ENCODE measurements at places on chromosomes 6 and 20.
A peak's percentile ranks its signal among the peaks of the same experiment; 100 is the strongest.

DNA sequence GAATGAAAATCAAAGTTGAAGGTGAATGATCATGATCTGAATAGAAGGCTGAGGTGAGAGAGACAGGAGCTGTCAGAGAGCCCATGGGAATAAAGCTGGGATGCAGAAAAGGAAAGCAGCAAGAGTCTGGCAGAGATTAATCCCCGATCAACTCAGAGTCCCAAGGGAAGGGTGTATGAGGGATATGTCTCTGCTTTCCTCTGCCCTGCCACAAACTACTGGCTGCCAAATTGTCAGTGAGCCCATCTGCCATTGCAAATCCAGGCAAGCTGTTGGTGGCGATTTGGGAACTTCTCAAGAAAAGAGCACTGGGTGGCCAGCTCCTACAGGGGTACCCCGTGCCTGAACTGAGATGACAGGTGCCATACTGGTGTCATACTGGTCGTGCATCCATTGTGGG lies 705.5 kb upstream of the MAN1A1 start:
- DNase-seq: no peak

DNA sequence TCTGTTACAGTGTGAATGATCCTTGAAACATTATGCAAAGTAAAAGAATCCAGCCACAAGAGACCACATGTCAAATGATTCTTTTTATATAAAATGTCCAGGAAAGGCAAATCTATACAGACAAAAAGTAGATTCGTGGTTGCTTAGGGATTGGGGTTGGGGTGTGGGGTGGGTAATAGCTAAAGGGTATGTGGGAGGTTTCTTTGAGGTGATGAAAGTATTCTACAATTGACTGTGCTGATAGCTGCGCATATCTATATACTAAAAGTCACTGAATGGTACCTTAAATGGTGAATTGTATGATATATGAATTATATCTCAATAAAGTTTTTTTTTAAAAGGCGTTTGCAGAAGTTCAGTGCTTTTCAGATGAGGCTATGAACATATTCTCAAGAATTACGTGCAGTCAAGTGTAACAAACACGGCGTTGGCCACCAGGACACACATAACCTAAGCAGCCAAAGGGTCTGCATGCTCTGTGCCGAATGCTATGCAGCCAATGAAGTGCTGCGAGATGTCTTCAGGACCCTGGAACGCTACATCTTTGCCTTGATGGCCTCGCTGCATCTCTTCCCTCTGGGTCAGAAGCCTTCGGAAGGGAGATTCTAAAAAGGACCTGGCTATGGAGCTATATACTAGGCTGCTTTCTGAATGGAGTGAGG lies 96.9 kb downstream of the SCML4 start:
- no peak for DNase-seq

DNA sequence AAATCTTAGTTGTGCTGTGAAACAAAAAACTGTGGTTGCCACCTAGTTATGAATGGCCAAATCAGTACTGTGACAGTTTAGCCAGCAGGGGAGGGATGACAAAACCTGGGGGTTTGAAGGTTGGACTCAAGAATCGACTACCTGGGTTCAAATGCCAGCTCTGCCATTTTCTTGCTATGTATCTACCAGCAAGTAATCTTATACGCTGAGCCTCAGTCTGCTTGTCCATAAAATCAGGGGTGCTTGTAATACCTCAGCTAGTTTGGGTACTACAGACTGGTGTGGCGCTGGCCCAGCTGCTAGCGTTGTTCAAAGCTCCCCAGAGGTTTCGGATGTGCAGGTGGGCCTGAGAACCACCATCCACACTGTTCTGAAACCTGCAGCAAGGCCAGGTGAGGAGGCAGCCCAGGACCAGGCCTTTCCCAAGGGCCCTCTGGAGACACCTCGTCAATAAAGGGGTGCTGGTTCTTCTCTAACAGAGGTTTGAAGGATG lies 40.4 kb downstream of the TRAM2 start:
- no peak for DNase-seq

GRCh38 chr6:19805129-19805481 lies 32.1 kb upstream of the ID4 start:
- no peak for DNase-seq

- no peak for DNase-seq
Measured at GRCh38 chr6:69331886-69332285, 464.9 kb downstream of the LMBRD1 start.

DNA sequence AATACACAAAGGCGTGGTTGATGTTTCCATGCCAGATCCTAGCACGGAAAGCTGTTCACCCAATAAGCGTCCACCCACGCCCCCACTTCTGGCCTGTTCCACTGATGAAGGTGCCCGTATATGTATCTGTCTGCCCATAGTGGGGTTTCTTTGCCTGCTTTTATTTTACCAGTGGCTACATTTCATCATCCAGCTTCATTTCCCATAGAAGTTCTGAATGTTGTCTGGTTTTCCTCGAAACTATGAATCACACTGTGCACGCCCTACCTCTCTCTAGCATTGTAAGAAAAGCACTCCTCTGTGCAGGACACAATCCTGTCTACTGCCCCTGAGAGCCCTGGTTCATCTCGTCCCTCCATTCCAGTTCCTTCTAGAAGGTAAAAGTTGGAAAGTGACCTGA lies 8.8 kb upstream of the CD93 start:
- no peak for DNase-seq

DNA sequence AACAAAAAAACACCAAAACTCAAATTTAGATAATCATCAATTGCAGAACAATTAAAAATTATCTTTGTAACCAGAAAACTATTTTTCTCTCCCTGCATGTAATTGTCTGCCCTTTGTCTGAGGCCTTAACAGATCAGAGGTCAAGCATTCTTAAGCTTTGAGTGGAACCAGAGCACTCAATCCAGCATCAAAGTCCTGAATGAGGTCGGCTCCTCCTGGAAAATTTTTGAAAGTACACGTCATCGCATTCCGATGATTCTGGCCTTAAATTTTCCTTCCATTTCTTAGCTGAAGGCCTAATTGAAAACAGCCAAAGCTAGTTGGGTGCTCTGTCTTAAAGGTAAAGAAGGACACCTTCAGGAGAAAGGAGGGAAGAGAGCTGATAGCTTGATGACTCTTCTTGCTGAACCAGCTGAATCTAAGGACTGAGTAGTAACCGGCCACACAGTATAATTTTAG lies 510.2 kb upstream of the SULF2 start:
- no peak for DNase-seq

- no peak for DNase-seq
Measured at GRCh38 chr20:40955326-40955725, 73.3 kb upstream of the TOP1 start.

DNA sequence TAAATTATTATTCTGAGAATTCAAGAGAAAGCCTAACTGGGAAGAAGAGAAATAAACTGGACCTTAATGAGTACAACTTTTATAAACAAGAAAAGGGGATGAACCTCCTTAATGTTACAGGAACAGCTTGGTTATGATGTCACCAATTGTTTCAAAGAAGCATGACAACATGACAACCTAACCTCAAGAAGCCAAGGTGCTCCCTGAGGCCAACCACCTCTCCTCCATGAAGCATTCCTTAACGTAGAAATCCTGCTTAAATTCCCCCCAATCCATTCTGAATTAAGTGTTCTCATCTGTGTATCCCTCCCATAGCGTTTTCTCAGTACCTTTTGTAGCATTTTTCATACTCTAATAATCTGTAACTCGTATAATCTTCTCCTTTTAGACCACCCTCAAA lies 1.7 kb downstream of the HBS1L start:
- DNase-seq: no peak

DNA sequence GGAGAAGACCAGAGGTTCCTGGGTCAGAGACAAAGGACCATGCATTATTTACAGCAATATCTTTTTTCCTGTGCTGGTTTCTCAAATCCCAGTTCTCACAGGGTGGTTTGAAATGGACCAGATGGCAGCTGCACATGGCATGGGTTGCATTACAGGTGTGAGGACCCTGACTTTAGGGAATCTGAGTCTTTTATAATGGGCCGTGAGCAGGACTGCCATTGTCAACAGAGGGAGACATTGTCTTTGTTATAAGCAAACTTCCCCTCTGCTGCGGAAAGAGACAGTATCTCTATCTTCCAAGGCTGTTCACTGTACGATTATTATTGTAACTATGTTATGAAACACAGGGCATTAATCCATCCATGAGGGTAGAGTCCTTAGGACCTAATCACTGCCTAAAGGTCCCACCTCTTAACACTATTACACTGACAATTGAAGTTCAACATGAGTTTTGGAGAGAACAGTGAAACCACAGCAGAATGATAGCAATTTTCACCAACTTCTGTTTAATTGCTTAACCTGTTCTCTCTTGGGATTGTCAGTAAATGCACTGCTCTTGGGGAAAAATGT lies 156.1 kb upstream of the AGPAT4 start:
- no peak for DNase-seq

DNA sequence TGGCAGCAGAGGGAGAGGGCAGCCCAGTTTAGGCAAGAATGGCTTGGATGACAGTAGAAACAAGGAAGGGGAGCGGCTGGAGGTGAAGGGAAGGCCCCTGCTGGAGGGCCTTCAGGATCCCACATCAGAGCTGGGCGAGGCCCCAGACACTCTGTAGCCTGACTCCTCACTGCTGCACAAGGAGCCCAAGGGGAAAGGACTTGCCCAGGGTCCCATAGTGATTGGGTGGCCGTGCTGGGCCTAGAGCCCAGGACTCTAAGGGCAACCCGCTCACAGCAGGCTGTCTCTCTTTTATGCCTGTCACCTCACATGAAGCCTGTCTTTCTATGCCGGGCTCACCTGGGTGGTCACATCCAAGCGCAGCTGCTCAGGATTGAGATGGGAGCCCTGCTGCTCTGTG lies 9.3 kb downstream of the AARS2 start:
- DNase-seq: no peak

DNA sequence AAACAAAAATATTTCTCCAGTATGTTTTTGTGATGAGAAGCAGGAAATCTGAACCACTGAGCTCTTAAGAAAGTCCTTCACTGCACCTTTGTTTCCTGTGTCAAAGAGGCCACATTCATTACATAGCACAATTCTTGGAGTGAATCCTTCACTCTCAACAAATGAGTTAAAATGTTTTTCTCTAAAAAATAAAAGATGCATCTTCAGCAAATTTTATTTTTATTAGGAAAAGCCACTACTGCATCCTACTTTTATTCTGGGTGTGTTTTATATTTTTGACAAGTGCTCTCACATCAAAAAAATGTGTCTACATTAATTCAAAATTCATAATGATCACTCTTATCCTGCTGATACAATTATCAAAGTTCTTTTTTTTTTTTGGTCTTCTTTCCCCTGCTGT lies 76.3 kb downstream of the PLCB4 start:
- no peak for DNase-seq

DNA sequence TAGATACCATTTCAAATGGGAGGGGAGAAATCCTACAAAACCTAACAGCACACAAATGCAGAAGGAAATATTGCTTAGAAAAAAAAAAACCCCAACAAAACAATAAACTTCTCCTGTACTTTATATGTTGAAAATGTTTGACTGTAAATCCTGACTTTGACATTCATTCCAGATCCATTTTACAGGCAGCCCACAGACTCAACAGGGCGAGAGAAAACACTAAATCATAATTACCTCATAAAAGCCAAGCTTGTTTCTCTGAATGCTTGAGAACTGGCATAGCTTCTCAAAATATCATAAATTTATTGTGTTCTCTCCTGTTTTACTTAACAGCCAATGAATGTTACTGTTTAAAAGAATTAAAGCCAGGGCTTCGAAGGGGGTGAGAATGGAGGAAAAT lies 273.2 kb downstream of the CD83 start:
- no peak for DNase-seq

- DNase-seq: no peak
Measured at GRCh38 chr20:16485401-16485800, 87.8 kb downstream of the KIF16B start.

DNA sequence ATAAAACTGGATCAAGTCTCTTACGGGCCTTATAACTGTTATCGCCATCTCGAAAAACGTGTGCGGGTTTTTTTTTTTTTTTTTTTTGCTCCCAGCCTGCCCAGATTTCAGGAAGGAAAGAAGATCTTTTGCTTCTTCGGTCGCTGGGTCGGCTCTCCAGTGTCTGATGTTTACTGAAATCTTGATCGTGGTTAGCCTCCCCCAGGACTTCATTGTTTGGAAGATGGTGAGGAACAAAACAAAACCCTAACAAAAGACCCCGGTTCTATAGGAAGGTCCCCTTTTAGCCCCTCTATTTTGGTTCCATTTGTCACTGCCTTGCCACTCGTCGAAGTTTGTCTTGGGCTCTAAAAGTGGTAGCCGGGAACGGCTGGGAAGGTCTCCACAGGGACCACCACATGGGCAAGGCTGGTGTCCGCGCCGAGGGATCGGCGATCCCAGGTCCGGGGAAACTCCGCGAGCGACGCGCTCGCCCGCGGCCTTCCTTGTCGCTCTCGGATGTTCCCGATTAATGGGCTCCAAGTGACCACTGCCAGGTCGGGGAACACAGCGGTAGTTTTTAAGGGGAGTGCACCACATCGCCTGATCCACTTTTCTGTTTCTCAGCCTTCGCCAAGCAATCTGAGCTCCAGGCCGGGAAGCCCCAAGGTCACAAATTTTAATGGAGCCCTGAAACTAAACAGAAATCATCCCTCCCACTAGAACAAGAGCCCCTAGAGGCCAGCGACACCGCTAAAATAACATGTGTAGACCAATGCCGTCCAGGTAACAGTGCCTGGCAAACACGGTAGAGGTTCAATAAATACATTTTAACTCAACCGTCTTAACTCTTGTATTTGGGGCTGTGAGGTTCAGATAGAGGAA lies 27.0 kb downstream of the TRIM27 start:
- DNase-seq: peak; percentile 61

GRCh38 chr6:2744209-2744771 lies 6.4 kb downstream of the MYLK4 start:
- no peak for DNase-seq

DNA sequence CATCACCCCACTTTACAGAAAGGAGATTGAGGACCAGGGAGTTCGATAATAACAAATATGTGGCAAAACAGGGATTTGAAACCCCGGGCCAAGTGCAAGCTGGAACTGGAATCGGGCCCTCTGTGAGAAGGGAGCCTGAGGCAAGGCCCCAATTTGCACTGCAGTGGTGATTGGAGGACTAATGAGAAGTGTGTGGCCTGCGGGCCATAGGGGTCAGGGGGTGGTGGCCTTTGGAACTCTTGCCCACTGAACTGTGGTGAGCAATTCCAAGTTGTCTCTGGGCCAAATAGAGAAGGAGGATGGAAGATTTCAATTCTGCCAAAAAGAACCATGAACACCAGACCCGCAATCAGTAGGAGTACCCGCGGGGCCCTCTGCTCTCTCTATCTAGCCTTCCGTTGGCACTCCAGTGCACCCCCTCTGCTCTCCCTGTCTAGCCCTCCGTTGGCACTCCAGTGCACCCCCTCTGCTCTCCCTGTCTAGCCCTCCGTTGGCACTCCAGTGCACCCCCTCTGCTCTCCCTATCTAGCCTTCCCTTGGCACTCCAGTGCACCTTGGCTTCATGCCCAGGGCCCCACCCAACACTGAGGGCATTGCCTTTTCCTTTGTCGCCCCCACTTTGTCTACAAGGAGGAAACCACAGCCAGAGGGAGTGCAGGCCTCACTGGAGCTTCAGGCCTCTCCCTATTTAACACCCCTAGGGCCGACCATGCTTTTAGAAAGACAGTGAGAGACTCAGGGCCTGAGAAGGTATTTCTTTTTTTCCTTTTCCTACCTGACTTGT lies 6.0 kb upstream of the PTPRA start:
- peak; percentile 27 for DNase-seq

GRCh38 chr6:132041706-132042105 lies 90.5 kb upstream of the CCN2 start:
- DNase-seq: no peak
